ENCODE measurements at places on chromosomes 6 and 20.

DNA sequence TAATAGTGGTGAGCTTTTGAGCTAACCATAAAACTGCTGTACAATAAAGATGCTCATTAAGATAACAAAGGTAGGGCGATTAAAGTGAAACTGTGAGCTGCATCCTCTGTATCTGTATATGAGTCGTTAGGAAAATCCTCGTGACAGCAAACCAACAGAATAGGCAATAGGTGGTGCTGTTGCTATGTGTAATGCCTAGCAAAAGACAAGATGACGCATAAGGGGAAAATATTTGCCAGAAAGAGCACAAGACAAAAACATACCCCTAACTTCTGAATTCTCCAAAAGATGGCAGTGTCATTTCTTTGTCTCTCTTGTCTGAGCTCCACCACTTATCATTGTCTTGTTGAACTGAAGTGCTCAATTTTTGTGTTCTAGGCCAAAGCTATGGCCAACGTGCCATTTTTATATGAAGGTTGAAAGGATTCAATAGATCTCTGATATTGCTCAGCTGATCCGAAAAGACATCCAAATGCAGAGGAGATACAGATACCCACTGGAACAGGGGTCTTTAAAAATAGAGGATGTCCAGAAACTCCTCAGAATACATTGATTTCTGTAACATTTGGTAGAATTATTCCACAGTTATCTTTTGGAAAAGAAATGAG, 56.3 kb upstream of the ANKEF1 start:
- H3K4me1 ChIP-seq = peaks cover 6% of the 10 kb centered on the region
- H3K27me3 ChIP-seq = peaks cover 9% of the 10 kb centered on the region
- H3K36me3 ChIP-seq = no peaks in the 10 kb centered on the region
- H3K4me3 ChIP-seq = no peak overlapping the region
- no peak overlapping the region for H3K27ac ChIP-seq

GRCh38 chr6:97262676-97263075, 20.3 kb downstream of the MMS22L start:
- DNase-seq = no peak
- peaks cover 64% of the 10 kb centered on the region for H3K36me3 ChIP-seq
- H3K27ac ChIP-seq = no peak overlapping the region
- peaks cover 5% of the 10 kb centered on the region for H3K4me1 ChIP-seq
- H3K27me3 ChIP-seq = no peaks in the 10 kb centered on the region
- H3K4me3 ChIP-seq = no peak overlapping the region

DNA sequence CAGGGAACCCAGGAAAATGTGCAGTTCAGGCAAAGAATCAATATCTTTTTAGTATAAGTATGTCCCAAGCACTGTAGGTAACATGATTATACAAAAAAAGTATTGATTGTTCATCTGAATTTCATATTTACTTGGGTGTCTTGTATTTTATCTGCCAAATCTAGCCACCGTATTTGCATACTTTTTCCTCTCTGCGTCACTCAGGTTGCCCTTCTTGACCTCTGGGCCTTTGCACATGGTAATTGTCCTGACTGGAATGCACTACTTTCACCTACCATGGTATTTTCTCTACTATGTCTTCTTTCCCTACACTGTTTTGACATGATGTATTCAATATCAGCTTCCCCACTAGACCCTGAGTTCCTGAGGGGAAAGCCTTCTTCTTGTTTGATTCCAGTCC, 15.2 kb downstream of the GSTA3 start:
- H3K27me3 ChIP-seq = no peaks in the 10 kb centered on the region
- H3K4me3 ChIP-seq = no peak overlapping the region

DNA sequence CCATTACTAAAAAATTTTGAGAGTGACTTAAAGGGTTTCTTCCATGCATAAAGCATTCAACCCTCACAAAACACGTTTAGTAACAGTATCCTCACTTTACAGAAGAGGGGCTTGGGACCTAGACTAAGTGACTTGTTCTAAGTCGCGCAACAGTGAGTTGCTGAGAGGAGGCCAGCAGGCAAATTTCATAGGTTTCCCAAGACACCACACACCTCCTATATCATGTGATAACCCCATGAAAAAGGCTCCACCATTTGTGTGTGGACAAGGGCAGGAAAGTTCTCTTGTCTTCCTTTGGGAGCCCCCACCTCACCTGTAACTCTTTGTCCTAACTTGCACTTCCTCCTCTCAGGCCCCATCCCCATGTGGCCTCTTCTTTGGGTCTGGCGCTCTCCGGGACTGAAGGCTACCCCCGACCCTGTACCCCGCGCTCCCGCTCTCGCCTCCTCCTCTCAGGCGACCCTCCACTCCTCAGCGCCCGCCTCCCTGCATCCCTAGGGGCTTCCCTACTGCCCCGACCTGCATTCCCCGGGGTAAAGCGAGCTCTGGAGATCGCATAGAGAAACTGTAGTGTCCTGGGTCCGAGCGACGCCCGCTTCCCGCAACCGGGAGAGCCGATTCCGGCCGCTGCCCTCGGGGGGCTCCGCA, 392 bp downstream of the PSMB8 start:
- peaks cover 59% of the 10 kb centered on the region for H3K4me1 ChIP-seq
- H3K27ac ChIP-seq = peak overlapping the region; percentile 98
- no peaks in the 10 kb centered on the region for H3K27me3 ChIP-seq
- H3K4me3 ChIP-seq = peak overlapping the region; percentile 99
- H3K36me3 ChIP-seq = peaks cover 87% of the 10 kb centered on the region

GRCh38 chr20:61957961-61958715, 107.5 kb downstream of the TAF4 start:
- no peaks in the 10 kb centered on the region for H3K4me1 ChIP-seq
- peaks cover 5% of the 10 kb centered on the region for H3K27me3 ChIP-seq
- no peak for DNase-seq

- no peak for DNase-seq
- no peaks in the 10 kb centered on the region for H3K27me3 ChIP-seq
- H3K4me3 ChIP-seq = no peak overlapping the region
- H3K36me3 ChIP-seq = no peaks in the 10 kb centered on the region
These were observed 426.3 kb upstream of the NOX3 start for GRCh38 chr6:155881826-155882526.

DNA sequence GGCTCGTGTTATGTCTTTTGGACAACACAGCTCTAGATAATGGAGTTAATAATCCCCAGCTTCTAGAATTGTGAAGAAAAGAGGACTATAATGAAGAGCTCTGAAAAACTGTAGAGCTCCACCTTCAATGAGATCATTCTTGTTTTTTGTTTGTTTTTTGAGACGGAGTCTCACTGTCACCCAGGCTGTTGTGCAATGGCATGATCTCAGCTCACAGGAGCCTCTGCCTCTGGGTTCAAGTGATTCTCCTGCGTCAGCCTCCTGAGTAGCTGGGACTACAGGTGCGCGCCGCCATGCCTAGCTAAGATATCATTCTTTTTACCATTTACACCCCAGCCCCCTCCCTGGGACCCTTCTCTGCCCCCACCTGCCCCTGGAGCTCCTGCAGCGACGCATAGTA, 36.6 kb downstream of the ERGIC3 start:
- no peak overlapping the region for H3K4me3 ChIP-seq
- H3K27ac ChIP-seq = no peak overlapping the region
- no peaks in the 10 kb centered on the region for H3K4me1 ChIP-seq
- H3K27me3 ChIP-seq = peaks cover 4% of the 10 kb centered on the region

DNA sequence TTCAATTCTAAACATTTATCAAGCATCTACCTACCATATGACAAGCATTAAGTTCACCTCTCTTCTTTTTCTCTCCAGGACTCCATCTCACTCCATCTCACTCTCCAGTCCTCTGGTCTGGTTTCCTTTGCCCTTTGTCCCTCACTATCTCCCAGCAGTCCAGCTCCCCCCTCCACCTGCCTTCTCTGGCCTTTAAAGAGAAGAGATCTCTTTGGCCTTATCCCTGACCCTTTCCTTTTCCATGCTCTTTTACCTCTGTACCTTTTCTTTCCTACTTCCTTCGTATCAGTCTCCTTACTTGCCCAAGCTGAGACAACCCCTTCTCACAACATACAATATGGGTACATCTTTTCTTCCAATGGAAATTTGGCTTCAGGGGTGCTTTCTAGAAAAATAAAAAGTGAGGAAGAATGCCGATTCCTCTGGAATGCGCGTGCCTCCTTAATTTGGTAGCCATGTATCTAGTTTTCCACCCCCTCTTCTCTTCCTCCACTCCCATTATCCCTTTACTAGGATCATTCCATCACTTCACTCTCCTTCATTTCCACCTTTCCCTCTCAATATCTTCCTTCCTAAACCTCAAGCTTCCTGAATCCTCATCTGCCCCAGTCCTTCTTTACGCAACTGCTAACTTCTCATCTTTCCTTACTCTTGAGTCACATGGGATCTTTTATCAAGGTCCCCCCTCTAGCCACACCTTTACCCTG, 745 bp upstream of the AGPAT1 start:
- peaks cover 54% of the 10 kb centered on the region for H3K4me1 ChIP-seq
- H3K27ac ChIP-seq = peak overlapping the region; percentile 97
- H3K27me3 ChIP-seq = no peaks in the 10 kb centered on the region
- no peak for DNase-seq
- peak overlapping the region; percentile 96 for H3K4me3 ChIP-seq
- H3K36me3 ChIP-seq = peaks cover 31% of the 10 kb centered on the region

- H3K4me1 ChIP-seq = peaks cover 8% of the 10 kb centered on the region
- H3K27me3 ChIP-seq = peaks cover 20% of the 10 kb centered on the region
- no peaks in the 10 kb centered on the region for H3K36me3 ChIP-seq
These were observed 264.8 kb downstream of the LRFN2 start for GRCh38 chr6:40322336-40322735.

DNA sequence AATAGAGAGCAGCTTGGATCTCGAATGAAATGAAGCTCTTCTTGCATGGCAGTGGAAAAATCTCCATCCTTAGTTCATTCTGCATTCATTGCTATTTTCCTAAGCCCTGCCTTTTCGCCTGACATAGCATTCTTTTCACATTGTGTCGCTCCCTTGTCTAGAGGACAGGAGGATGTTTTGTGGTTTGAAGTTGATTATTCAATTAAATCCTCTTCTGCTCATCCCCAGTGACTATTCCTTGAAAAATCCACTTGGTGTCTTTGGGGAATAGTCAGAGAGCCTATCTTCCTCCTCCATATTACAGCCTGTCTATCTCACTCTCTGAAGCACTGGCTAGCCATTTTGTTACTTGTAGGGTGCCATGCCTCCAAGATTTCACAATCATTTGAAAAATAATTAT, 161.2 kb downstream of the KLHL32 start:
- H3K4me1 ChIP-seq = peaks cover under 1% of the 10 kb centered on the region
- H3K4me3 ChIP-seq = no peak overlapping the region
- H3K27ac ChIP-seq = no peak overlapping the region
- no peaks in the 10 kb centered on the region for H3K36me3 ChIP-seq
- DNase-seq = no peak
- no peaks in the 10 kb centered on the region for H3K27me3 ChIP-seq

GRCh38 chr6:129114636-129115391, 231.9 kb downstream of the LAMA2 start:
- H3K27ac ChIP-seq = no peak overlapping the region
- no peak overlapping the region for H3K4me3 ChIP-seq
- no peaks in the 10 kb centered on the region for H3K27me3 ChIP-seq
- no peaks in the 10 kb centered on the region for H3K4me1 ChIP-seq
- H3K36me3 ChIP-seq = no peaks in the 10 kb centered on the region

DNA sequence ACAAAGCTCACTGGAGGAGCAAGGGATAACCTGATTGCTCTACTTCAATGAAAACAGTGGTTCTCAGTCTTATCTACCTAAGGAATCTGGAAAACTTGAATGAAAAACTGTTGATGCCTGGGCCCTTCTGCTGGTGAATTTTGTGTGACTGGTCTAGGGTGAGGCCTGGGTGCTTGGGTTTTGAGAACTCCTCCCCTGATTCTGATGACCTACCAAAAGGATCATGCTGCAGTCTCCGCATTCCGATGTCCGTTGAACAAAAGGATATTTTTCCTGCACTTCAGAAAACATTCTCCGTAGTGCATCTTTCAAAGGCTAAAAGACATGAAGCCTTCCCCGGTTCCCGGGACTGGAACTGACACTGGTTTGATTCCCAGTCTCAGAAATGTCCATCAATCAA, 157.9 kb downstream of the SYNDIG1 start:
- peaks cover 4% of the 10 kb centered on the region for H3K27me3 ChIP-seq
- no peak for DNase-seq
- H3K4me3 ChIP-seq = no peak overlapping the region

GRCh38 chr20:57808264-57809070, 98.7 kb upstream of the PMEPA1 start:
- H3K4me1 ChIP-seq = no peaks in the 10 kb centered on the region
- no peak overlapping the region for H3K27ac ChIP-seq
- DNase-seq = no peak
- no peaks in the 10 kb centered on the region for H3K27me3 ChIP-seq

DNA sequence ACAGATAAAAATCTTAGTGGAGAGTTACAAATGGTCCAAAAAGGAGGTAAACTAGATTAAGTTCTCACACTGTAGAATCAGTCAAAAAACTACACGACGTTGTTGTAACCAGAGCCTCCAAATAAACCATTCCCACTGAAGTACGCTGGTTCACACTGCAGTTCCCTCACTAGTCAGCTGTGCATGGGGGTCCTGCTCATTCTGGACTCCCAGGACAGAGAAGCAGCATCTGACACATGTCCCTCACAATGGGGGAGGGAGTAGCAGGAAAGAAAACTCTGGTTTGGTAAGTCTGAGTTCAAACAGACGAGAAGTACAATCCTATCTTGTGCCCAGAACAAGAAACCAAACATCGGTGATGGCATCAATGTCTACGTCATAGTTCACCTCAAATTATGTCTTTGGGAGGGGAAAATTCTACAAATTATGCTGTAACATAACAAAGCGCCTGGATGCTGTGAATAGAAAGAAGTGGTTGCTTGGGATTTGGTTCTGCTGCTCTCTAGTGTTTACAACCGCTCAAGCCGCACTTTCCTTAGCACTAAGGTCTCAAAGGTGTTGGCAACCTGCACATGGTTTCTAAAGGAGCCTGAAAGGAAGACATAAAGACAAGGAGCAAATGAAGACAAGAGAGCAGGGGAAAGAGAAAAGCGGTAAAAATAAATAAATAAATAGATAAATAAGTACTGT, 208.0 kb downstream of the GMDS start:
- peaks cover 6% of the 10 kb centered on the region for H3K36me3 ChIP-seq
- peaks cover 16% of the 10 kb centered on the region for H3K27me3 ChIP-seq
- peaks cover 33% of the 10 kb centered on the region for H3K4me1 ChIP-seq
- DNase-seq = no peak
- no peak overlapping the region for H3K4me3 ChIP-seq

DNA sequence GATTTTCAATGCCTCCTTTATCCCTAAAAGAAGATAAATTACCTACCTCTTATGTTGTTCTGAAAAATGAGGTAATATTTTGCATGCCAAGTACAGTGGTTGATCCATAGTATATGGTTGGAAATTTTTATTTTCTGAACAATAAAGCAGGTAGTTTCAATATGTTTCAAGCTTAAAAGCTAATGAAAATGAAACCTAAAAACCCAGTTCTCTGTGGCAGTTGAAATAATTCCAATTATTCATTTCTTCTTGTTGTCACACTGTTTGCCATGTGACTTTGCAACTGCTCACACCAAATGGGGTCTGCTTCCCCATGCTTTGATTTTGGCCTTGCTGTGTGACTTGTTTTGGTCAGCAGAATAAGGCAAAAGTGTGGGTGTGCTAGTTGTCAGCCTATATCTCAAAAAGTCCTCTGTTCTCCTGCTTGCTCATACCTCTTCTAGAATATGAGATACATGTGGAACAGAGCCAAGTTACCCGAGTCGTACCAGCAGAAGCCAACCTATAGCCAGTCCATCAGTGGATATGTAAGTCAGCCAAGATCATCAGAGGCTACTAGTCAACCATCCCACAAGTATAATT, 197.2 kb upstream of the THEMIS start:
- no peaks in the 10 kb centered on the region for H3K36me3 ChIP-seq
- H3K27me3 ChIP-seq = no peaks in the 10 kb centered on the region
- H3K27ac ChIP-seq = no peak overlapping the region
- DNase-seq = no peak
